ENCODE measurements at places on chromosomes 16 and 17.

DNA sequence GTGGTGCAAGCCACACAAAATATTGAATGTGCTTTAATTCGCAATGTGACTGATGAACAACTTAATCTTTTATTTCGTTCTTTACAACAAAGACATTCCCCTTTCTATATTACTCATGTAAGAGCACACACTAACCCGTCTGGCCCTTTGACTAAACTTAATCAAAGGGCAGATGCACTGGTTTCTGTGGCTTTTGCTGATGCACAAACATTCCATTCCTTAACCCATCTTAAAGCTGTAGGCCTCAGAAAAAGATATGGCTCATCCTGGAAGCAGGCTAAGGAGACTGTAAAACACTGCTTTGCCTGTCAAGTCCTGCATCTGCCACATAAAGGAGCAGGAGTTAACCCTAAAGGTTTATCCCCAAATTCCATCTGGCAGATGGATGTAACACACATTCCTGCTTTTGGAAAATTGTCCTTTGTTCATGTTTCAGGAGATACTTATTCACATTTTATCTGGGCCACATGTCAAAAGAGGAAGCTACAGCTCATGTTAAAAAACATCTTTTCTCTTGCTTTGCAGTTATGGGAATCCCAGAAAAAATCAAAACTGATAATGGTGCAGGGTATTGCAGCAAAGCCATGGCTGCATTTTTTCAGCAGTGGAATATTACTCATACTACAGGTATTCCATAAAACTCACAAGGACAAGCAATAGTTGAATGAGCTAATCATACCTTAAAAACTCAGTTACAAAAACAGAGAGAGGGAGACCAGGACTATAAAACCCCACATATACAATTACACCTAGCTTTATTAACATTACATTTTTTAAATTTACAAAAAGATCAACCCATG lies 137.2 kb downstream of the AHSP start:
- DNase-seq: no peak

GRCh38 chr16:67216612-67217490 lies 10.1 kb upstream of the TMEM208 start:
- no peak for DNase-seq

DNA sequence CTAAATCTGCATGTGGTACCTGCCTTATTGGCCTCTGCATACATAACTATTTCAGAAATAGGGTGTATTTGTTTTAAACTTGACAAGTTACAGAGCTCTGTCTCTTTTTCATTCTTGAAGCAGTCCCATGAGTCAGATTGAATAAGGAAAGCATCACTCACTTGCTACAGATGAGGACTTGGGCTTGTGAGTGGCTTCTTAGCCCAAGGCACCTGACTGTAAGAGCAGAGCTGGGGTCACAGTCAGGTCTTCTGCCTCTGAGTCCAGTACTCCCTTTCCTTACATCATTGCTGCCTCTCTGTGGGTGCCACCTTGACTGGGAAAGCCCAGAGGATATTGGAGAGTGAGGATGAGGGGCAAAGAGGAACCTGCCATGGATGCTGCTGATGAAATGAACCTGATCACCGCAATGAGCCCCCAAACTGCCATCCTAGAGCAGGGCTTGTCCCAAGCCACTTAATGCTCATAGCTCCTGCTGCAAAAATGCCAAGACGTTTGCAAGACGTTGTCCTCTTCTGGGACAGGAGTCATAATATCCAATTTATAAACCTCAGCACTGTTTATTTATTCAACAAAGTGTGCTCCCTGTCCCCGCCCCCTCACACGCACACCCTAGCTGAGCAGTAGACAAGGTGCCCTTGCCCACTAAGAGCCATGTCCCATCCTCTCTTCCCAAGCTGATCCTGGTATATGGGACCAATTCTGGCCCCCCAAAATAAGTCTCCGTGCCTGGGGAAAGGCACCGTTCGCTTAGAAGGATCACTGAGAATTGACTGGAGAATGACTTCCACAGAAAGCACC lies 74.1 kb downstream of the CCDC182 start:
- no peak for DNase-seq

- no peak for DNase-seq
Measured at GRCh38 chr17:38885044-38885727, 15.3 kb downstream of the LASP1 start.

- no peak for DNase-seq
Measured at GRCh38 chr17:29091606-29092289, 48.8 kb downstream of the PIPOX start.

DNA sequence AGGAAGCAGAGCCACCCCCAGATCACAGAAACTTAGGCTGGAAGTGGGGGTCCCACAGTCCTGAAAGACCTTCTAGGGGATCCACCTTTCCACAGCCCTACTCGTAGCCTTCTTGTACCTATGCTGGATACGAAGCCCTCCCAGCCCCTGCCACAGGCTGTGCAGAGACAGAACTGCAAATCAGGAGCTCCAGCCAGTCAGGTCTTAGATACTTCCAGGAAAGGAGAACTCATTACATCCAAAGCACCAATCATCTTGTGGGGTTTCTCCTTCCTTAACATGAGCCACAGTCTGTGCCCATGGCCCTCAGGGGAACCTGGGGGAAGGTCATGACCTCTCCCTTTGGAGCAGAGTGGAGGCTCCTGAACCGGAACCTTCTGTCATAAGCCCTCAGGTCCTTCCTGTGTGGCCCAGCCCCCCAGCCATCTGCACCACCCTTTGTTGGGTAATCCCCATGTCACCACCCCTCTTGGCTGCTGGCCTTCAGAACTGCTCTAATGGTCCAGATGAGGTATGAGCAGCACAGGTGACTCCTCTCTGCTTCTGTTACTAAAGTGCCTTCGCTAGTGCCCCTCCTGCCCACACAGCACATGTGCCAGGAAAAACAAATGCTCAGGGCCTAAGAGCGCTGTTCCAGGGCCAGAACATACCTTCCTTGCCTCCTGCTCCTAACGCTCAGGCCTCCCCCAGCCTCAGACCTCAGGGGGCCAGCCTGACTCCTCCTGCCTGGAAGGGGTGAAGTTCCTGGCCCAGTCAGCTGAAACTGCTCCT lies 14.6 kb downstream of the SRCIN1 start:
- DNase-seq: no peak

- DNase-seq: no peak
Measured at GRCh38 chr17:42775534-42776098, 2.4 kb downstream of the VPS25 start.

DNA sequence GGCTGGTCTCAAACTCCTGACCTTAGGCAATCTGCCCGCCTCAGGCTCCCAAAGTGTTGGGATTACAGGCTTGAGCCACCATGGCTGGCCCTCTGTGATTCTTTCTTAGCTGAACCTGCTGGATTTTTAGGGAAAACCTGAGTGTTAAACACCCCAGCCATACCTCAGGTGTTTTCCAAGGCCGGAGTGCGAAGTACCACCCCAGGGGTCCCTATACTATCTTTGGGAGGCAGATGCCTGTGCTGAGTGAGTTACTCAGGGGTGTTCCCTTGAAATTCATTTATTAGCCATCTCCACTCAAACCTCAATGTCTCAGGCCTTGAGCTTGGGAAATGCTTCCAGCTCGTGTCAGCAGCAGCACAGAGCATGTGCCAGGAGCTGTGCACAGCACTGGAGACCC lies 432.7 kb downstream of the SLC39A11 start:
- no peak for DNase-seq

- no peak for DNase-seq
Measured at GRCh38 chr17:62975206-62975605, 9.2 kb downstream of the TANC2 start.

DNA sequence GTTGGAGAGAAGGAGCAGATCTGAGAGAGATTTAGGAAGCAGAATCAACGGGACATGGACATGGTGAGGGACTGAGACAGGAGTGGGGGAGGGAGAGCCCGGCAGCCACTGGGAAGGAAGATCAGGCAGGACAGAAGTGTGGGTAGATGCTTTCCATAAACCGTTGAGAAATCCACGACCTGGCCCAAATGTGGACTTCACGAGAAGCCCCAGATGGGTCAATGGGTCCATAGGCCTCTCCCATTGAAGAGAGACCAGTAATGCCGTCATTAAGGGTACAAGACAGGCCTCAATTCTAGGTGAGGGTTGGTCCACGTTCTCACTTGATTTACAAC lies 530 bp upstream of the CCL22 start:
- no peak for DNase-seq

- no peak for DNase-seq
Measured at GRCh38 chr17:82386255-82386831, 14.8 kb downstream of the UTS2R start.

All from A673 (cell line).